DMS153 (cell line): ENCODE measurements at places on chromosomes 2 and 18.

DNA sequence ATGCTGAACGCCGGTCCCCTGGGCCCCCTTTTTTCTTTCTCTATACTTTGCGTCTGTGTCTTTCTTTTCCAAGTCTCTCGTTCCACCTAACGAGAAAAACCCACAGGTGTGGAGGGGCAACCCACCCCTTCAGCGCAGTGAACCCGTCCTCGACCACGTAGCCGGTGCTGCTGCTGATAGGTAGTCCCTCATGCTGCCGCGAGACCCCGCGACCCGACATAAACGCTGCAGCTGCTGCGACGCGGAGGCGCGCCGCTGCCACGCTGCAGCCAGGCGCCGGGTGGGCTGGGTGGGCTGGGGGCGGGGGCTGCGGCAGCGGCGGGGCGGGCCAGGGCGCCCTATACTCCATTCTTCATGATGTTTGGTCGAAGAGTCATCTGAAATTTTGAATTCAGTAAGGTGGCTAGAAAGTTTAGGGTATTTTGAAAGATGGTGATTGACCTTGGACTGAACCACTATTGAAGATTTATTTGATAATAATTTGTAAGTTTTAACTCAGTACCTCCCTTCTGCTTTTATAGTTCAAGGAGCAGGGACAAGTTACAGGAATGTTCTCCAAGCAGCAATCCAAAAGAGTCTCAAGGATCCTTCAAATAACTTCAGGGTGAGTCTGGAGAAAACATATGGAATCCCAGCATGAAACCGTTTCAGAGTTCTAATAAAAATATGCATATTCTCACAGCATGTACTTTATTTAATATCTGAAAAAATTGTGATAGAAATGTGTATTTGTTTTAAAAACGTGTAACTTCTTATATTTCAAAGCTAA is 24.1 kb downstream of the CFLAR start:
- no peak for DNase-seq

DNA sequence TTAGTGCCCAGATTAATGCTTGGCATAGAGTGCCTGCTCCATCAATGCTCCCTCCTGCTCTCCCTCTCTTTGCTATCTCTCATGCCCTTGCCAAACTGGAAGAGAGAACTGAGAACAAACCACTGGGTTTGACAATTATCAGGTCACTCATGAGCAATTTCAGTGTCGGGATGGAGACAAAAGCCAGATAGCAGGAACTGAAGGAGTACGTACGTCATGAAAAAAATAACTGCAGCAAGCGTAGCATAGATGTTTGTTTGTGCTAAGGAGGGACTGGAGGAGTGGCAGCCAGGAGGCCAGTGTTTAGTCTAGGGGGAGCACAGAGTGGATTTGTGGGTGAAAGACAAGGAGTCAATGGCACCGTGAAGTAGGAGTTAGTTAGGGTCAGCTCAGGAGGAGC is 113.3 kb downstream of the POLE4 start:
- no peak for DNase-seq

- DNase-seq: no peak
Measured at GRCh38 chr2:109244304-109244582, 115.2 kb downstream of the SH3RF3 start.

DNA sequence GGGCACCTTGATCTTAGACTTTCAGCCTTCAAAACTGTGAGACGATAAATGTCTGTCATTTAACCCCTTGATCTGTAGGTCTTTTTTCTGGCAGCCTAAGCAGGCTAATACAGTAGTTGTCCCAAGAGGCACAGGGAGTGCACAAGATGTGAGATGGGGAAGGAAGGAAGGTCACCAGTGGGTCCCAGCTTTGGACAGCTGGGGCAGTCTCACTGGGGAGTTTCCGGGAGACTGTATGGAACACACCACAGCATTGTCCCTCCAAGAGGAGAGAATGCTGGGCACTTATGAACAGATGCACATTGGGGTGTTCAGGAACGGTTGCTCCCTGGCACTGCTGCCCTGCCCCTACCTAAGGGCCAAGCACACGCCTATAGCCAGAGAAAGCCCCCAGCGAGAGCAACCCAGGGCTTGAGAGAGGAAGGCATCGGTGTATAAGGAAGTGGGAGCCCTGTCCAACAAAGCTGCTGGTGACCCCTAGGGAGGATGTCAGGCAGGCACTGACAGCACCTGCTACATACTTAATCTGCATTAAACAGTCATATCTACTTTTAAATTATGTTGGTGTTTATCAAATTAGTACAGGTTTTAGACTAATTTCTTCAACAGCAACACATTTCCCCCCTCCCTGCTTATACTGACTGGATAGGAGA is 11.6 kb upstream of the NCK2 start:
- no peak for DNase-seq

- DNase-seq: no peak
Measured at GRCh38 chr2:234488913-234489451, 7.9 kb downstream of the ARL4C start.

DNA sequence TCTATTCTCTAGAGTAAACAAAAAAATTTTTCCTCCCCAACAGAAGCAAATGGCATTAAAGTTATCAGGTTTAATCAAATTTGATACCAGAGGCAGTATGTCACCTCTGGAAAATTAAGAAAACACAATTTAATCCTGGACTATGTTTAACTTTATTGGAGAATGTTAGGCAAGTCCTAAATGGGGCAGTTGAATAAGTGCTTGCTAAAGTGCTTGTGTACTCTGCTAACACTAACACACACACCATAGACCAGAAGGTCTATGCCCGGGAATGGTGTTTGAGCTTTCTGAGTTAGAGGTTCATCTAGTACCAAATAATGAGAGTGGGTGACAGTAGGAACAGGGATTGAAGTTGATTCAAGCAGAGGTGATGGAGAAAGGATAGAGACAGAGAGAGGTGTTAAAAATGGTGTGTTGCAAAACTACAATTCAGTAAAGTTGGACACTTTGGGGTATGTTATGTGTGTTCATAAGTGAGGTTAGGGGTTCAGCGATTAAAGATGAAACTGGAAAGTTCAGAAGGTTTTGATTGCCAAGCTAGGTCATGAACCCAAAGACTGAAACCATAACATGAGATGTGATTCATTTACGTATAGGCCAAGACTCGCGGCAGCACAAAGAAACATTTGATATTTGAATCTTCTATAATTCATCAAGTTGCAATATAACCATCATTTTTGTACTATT is 40.5 kb upstream of the PEX13 start:
- no peak for DNase-seq

GRCh38 chr18:37258819-37259218 is 306.8 kb downstream of the CELF4 start:
- no peak for DNase-seq

- DNase-seq: no peak
Measured at GRCh38 chr2:96869822-96870625, at the start of gene SEMA4C. Gene SEMA4C (minus strand): TSS chr2:96870080. CDS start chr2:96867886, 2,194 bp downstream.

- no peak for DNase-seq
Measured at GRCh38 chr18:12468445-12468844, 60.7 kb downstream of the PRELID3A start.

DNA sequence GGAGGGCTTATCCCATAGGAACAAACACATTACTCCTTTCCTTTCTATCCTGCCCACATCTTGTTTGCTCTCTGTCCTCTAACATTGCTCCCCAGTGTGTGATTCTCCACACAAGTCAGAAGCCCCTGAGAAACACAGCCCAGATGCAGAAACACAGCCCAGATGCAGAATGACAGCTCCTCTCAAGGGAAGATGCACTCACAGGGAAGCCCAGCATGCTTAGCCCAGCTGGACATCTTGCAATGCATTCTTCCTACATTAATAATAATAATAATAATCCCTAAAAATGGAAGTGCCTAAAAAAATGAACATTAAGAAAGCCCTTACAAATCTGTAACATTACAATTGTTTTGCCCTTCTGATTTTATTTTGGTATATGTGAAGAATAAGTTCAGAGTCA is 172.1 kb downstream of the CBLN2 start:
- no peak for DNase-seq

DNA sequence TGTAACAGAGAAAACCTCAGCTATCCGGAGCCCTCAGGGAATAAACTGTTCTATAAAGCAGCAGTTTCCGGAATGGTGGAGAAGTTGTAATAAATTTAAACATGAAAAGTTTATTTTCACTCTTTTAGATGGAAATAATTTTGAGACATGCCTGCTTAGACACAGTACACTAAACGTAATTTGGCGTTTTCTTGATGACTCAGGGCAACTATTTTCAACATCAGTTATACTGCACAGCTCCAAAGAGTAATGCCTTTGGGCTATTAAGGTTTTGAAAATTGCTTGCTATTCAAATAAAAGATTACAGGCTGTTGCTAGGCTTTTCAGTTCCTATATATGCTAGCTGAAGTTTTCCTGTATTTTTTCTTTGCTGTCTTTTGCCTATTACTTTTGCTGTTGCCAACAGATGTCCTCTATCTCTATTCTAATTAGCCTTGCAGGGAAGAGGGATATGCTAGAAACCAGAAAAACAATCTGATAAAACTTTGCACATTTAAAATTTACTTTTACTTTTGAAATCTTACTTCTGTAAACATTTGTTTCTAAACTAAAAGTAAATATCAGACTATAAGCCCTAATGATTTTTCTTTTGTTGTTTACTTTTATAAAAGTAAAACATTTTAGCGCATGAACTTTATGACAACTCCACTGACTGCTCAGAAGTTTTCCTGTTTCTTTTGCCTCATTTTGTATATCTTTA is 113.4 kb upstream of the WDSUB1 start:
- DNase-seq: no peak

- DNase-seq: no peak
Measured at GRCh38 chr18:23094411-23095190, 40.7 kb upstream of the CABLES1 start.

GRCh38 chr2:191173206-191173605 is 22.4 kb upstream of the STAT4 start:
- DNase-seq: no peak

- no peak for DNase-seq
Measured at GRCh38 chr18:24220318-24220688, 81.4 kb downstream of the CABYR start.

DNA sequence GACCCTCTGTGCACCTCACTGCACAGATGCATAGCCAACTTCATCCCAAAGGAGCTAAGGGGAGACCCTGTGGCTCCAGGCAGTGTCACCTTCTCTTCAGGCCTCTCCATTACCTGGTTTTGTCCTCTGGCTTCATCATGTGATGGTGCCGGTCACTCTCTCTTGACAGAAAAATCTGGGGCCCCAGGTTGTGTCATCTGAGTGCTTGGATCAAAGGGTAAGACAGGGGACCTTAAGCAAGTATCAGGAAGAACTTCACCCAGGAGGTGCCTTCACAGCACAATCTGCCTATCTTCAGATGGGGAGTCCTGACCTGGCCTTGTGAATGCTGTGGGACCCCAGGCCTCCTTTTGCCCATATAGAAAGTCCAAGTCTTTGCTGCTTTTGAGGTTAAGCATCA is 104.4 kb downstream of the POLR1A start:
- no peak for DNase-seq

DNA sequence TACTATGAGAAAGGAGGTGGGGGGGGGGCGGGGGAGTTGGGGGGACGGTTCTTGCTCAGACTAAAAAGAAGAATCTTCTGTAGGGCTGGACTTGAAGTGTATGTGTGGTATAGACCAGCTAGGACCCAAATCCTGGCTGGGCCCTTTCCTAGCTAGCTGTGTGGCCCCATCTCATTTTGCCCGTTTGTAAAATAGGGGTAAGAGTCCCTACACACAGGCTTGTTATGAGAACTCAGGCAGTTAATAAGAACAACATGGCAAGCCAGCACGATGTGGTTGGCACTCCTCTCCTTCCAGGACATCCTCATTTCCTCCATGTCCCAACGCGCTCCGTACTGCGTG is 1.1 kb downstream of the EVA1A start:
- DNase-seq: no peak

DNA sequence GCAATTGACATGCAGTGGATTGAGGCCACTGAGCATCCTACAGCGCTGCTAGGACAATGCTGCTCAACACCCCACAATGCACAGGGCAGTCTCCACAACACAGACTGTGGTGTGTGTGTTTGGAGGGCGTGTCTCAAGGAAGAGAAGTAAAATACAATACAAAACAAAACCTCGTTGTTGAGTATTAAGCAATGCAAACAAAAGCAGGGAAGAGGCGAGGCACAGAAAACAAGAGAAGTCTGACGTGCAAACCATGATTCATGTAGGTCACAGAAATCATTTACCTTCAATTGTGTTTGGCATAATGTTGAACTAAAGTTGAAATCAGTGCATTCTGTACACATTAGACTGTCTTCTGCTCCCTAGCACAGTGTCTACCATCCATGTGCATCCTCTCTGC is 260.9 kb downstream of the PHLPP1 start:
- DNase-seq: peak; percentile 80

DNA sequence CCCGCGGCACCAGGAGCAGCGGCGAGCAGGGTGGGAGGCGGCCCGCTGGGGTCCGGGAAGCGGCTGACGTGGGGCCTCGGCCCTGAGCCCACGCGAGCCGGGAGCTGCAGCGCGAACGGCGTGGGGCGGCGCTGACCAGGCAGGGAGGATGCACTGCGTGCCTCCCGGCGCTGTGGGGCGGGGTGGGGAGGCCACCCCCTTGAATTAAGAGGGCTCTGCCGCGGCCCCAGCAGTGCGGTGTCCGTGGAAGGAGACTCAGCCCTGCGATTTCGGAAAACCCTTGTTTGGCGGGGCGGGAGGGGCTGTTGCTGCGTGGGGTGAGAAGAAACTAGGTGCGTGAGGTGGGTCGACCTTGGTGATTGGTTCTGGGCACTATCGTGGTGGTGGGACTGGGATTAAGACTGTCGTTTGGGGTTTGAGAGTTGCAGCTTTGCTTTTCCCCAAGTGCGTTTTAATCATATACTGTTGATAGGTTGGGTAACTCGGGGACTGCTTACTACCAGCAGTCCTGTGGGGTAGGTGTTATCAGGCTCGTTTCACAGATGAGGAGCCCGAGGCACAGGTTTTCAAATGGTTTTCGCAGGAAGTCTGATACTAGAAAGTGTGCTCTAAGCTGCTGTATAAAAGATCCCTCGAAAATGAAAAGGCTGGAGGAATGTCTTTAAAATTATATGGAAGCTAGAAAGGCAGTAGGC is 722 bp downstream of the ACSL3 start:
- DNase-seq: no peak

DNA sequence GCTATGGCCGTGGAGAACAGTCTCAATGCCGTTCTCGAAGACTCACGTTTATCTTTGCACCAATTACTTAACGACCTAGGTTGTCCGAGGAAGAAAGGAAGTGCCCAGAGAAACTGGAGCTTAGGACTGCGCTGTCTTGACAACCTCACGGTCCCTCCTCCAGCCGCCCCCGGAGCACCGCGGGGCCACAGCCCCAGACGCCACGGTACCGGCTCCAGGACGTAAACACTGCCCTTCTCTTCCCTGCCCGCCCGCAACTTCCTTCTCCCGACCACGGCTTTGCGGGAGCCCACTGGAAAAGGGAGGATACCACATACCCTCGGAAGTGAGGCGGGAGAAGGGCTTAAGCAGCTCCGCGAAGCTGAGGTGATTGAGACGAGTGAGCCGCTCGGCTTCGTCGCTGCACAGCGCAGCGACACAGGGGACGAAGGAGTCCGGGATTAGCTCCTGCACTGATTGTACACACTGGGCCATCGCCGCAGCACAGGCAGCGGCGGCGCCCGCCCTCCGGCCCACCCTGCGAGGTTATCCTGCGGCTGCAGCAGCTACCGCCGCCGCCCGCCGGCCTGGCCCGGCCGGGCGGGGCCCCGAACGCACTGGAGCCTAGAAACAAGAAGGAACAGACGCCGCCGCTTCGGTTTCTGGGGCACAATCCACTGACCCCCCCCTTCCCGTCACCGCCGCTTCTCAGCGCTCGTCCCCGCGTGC is 483 bp downstream of the TRAPPC8 start:
- DNase-seq: no peak
